Activated CD4-positive, alpha-beta memory T cell treated with anti-CD3 and anti-CD28 coated beads for 36 hours (primary cell): ENCODE measurements at places on chromosomes 12 and 14. TPM values are rescaled to one million over a fixed set of nuclear protein-coding genes. Genes with fewer than 3 reads are reported as not detected.

DNA sequence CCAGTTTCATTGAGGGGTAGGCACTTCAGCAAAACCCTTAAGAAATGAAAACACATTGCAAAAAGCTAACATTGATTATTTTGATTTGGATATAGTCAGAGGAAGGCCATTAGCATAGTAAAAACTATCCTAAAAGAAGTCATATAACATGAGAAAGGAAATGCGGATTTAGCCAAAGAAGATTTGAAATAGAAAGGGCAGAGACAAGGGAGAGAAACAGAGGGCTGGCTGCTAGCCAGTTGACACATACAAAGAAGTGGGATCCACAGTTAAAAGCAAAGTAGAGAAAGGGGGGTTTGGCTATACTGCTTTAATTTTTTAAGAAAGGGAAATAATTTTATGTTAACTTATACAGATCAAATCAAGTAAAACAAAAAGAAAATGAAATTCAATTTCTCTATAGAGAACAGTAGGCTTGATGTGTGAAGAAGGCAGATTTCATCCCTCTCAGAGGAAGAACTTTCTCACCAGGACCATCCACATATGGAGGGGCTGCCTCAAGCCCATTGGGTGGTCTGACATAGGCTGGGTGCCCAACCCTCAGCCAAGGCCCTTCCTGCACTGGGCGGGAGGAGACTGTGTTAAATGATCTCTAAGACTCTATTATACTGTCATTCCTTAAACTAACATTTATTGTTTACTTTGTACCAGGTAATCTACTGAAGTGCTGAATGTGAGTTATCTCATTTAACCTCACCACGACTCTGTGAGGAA lies 420.3 kb downstream of the CCDC91 start:
- DNase-seq, result no peak

DNA sequence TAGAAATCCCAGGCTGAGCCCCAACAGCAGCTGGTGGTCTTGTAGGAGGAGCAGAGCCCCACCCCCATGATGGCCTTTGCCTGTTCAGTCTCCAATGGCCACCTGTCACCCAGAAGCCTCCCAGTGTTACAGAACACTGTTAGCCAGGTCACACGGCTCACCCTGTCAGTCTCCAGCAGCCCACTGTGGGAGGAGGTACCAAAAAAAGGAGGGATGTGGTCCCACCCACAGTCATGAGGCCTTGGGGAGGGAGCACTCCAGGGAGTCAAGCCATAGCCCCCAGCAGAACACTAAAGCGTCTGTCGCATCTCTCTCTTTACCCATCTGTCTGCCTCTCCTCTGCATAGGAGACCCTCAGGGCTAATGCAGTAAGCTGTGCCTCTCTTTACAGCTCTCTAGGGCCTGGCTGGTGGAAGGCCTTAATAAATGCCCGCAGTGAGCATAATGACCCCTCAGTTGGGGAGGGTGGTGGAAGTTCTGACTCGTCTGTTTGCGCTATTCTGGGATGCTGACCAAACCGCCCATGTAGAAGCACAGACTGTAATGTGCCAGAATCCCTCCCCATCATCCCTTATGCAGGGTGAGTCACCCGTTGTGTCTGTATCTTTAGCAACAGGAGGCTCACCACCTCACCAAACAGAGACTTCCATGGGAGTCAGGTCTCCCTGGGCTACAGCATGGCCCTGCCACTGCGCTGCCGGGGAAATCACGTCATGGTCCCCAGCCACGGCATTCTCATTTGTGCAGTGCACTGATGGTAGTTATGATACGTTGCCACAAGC lies 14.6 kb downstream of the C14orf132 start:
- DNase-seq, result no peak

GRCh38 chr12:8970432-8970831 lies 18.9 kb upstream of the KLRG1 start:
- DNase-seq, result no peak

GRCh38 chr12:41950455-41950854 lies 194.2 kb downstream of the GXYLT1 start:
- no peak for DNase-seq

Gene KCNJ8
- not detected for total RNA-seq

Gene KRT7
- total RNA-seq, result 3.7 TPM

DNA sequence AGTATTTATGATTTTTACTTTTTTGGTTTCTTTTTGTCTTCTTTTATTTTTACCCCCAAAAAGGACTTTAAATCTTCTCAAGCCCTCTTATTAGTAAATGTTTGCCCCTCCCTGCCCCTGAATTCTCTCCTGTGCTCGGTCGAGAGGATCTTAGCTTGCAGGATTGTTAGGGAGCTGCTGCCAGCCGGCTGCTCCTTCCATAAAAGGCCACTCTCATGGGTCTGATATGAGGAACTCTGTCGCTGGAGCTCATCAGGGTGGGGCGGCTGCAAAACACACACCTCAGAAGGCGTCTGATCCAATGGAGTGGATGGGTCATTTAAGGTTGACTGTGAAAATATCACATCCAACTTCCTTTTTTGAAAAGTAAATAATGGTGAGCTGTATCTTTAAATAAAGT lies 8.5 kb downstream of the LTBR start:
- no peak for DNase-seq

Gene ERBB3
- 0.82 TPM for total RNA-seq

Gene MGP
- total RNA-seq, result not detected

- no peak for DNase-seq
Observed at GRCh38 chr14:96442355-96442754, 50.4 kb downstream of the AK7 start.
